ENCODE measurements at places on chromosomes 13 and 19.

DNA sequence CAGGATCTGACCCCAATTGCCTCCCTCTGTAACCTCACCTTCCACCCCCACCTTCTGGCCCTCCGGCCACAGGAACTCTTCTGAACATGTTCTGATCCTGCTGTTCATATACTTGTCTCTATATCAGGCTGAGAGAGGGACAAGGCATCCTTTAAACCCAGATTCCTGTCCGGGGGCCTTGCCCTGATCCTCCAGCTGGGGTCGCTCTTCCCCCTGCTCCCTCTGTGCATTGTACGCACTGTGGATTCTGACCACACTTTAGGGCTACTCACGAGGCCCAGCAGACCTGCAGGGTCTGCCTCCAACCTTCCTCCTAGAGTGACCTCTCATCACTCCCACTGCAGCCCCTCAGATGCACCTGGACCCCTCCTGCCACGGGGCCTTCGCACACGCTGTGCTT lies 269.3 kb downstream of the UQCRFS1 start:
- DNase-seq, result no peak

GRCh38 chr13:32426191-32426989 lies 1.5 kb downstream of the N4BP2L1 start:
- DNase-seq, result no peak

DNA sequence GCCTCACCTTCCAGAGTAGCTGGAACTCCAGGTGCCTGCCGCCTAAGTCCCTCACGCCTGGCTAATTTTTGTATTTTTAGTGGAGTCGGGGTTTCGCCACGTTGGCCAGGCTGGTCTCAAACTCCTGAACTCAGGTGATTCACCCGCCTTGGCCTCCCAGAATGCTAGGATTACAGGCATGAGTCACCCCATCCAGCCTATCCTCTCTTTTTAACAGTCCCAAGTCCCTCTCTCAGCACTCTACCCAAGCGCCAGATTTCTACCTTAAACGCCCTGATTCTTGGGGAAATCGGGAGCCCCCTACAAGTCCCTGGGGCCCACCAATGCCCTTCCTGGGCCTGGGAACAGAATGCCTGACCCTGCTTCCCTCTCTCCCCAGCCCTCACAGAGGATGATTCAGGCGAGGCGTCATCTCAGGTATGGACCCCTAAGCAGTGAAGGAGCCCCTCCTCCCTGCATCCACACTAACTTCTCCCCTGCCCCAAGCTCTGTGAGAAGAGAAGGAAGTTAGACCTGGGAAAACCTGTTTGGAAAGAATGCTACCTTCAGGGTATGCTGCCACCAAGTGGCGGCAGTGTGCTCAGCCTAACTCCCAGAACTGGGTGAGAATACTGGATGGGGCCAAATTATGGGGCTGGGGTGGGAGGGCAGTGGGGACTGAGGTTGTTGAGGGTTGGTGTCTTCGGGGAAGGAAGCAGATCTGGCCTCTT lies 20.8 kb upstream of the EBI3 start:
- peak; percentile 61 for DNase-seq

- DNase-seq, result peak; percentile 77
These were observed 459.8 kb downstream of the FGF14 start for GRCh38 chr13:101942038-101942437.

- DNase-seq, result peak; percentile 94
These were observed 32.9 kb downstream of the SERTM1 start for GRCh38 chr13:36706755-36707154.

- no peak for DNase-seq
These were observed 5.6 kb downstream of the GFY start for GRCh38 chr19:49430678-49431329.

DNA sequence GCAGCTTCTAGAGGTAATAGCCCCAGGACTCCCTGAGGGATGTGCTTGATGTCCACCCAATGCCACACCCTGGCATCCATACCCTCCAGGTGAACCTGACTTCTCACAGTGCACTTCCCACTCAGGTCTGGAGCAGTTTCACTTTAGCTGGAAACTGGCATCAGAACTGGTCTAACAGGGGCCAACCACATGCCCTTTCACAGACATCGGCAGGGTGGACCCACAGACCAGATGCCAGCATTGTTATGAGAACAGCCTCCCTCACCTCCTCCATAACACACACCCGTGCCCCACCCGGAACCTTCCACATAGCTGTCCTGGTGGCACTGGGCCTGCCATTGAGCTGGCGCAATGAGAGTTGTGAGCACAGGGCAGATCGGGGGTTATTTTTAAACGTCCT lies 77.4 kb upstream of the GPR12 start:
- no peak for DNase-seq

DNA sequence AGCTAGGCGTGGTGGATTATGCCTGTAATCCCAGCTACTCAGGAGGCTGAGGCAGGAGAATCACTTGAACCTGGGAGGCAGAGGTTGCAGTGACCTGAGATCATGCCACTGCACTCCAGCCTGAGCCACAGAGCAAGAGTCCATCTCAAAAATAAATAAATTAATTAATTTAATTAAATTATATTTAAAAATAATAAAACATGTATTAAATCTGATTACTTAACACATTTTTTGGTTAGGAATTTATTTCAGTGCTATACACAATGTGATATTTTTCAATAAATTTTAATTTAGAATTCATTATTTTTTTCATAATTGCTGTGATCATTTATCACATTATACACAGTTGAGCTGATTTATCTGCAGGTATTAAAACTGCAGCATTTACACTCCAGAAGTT lies 1101.5 kb upstream of the MIR17HG start:
- DNase-seq, result no peak

DNA sequence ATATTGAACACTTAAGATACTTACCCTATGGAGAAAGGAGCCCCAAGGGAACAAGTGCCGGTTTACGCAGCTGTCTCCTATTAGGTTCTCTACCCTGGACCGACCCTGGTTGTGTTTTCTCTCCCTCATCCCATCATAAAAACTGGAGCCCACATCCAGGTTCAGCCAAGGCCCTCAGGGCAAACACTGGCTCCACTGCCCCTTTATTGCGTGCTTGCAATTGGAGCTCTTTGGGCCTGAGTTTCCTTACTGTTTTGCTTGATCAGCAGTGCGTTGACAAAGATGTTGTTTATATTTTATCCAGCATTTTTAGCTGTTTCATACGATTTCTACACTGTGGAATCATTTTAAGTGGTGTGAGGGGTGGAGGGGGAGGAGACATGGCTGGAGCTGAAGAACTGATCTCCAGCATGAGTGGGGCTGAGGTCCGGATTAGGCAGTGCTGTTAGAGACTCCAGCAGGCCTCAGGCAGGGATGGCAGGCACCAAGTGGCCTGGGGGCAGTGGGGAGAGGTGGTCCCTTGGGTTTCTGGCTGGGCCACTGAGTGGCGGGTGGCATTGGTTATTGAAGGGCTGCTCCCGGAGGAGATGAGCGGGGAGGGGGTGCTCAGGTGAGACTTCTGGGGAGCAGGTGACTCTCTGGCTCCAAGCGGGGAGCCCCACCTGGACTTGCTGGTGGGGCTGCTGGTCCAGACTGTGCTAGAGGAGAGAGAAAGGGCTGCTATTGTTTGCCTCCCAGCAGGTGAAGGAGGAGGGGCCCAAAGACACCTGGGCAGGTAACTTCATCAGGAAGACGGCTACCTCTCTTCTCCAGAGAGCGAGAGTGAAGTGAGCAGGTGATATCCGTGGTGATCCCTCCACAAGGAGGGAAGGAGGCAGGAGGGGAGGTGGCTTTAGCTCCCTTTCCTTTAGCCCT lies 62.4 kb upstream of the RNF113B start:
- no peak for DNase-seq

DNA sequence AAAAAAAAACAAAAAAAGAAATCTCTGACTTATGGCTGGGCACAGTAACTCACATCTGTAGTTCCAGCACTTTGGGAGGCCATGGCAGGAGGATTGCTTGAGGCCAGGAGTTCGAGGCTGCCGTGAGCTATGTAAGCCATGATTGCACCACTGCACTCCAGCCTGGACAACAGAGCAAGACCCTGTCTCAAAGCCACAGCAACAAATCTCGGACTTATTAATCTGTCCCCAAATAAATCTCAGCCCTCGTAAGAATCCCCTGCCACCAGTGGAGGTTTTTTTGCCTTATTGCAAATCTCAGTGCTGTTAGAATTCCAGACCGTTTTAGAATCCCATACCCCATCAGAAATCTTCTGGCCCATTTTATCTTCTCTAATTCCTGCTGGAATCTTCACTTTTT lies 4.9 kb downstream of the SHKBP1 start:
- no peak for DNase-seq

DNA sequence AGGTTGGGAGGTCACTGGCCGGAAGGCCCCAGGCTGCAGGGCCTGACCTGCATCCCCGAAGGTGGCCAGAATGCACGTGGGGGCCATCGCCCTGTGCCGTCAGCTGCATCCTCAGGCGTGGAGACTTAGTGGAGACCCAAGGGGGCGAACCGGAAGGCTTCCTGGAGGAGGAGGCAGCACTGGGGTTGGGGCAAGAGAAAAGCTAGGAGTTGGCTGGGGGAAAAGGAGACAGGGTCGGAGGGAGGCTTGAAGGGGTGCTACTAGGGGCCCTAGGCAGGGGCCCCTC lies 1.4 kb upstream of the YJEFN3 start:
- DNase-seq, result no peak

DNA sequence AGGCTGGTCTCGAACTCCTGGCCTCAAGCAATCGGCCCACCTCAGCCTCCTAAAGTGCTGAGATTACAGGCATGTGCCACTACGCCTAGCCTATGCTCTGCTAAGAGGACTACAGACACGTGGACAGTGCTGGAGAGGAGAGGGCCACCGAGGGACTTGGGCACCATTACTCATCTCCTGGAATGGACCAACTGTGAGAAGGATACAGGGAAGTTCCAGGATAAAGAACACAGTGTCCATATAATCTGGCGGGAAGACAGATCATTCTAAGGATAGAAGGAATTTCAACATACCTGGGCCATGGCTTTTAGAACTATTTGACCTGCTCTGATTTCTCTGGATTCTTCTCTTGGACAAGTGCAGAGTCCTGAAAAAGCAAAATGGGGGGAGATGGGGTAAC lies 12.8 kb downstream of the ZNF565 start:
- DNase-seq, result no peak

DNA sequence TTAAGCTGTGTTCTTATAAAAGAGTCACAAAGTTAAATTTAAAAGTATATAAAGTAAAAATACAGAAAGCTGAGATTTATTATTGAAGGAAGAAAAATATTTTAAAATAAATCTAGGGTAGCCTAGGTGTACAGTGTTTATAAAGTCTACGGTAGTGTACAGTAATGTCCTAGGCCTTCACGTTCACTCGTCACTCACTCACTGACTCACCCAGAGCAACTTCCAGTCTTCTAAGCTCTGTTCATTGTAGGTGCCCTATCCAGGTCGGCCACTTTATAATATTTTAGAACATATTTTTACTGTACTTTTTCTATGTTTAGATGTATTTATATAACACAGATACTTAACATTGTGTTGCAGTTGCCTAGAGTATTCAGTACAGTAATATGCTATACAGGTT lies 47.4 kb downstream of the NDFIP2 start:
- no peak for DNase-seq

GRCh38 chr13:41356786-41357185 lies 45.7 kb downstream of the NAA16 start:
- DNase-seq, result no peak

DNA sequence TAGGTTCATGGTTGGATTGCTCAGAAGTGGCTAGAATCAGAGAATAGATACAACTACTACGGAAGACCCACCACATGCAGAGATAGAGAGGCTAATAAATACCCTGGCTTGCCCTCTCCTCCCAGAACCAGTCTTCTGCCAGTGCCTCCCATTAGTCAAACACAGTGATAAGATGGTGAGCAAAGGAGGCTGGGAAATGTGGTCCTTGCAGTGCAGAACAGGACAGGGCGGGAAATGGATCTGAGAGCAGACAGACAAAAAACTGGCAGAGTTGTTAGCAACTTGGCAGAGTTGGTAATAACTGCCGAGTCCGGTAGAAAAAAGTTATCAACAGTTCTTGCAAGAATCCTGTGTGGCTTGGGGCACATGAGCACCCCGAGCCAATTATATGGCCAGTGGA lies 8.7 kb downstream of the KLK1 start:
- no peak for DNase-seq

- no peak for DNase-seq
These were observed 2.4 kb upstream of the IFNL4 start for GRCh38 chr19:39251081-39251480.

GRCh38 chr19:34808566-34808965 lies 35.6 kb upstream of the ZNF599 start:
- peak; percentile 60 for DNase-seq

DNA sequence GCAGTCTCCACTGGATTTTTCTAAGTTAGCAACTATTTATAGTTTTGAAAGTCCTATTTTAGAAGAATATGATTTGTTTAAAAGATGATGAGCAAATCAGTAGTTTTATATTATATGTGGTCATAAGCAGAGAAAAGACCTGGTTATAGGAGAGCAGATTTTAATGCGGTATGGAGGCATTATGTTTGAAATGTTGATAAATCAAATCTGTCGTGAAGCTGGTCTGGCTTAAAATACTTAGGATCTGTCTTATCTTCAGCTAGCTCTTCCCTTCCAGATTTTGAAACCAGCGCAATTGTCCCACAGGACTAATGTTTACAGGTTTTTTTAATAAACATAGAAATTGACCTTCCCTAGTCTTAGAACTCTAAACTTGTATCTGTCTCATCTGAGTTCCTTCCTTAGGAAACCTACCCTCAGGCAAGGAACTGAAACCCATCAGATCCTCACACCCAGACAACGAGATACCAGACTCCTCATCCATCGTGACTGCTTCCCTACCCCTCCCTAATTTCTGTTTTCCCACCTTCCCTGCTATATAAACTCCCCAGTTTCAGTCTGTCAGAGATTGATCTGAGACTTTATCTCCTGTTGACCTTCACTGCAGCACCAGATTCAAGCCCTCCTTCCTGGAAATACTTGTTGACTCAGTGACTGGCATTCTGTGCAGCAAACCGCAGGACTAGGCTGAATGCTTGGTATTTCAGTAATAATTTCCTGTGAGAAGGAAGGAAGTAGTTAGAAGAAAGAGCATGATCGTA lies 37.8 kb upstream of the CXCL17 start:
- peak; percentile 16 for DNase-seq

DNA sequence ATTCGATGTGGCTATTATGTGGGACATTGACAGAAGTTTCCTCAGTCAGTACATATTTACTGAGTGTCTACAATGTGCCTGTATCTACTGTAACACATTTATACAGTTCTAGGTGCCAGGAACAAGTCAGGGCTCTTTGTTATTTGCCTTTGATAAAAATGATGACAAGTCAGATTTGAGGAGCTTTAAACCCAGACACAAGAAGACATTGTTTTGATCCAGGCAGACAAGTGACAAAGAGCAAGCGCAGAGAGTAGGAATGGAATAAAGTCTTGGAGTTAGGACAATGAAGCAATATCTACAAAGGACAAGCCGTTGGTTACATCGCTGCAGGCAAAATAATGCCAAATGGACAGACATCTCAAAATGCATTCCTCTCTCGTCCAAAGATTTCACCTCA lies 70.1 kb downstream of the ITGBL1 start:
- DNase-seq, result no peak
